Stimulated activated CD8-positive, alpha-beta memory T cell treated with anti-CD3 and anti-CD28 coated beads, Interleukin-2, amount 100 ng/mL, for 48 hours (primary cell): ENCODE measurements at places on chromosomes 11 and 22.

DNA sequence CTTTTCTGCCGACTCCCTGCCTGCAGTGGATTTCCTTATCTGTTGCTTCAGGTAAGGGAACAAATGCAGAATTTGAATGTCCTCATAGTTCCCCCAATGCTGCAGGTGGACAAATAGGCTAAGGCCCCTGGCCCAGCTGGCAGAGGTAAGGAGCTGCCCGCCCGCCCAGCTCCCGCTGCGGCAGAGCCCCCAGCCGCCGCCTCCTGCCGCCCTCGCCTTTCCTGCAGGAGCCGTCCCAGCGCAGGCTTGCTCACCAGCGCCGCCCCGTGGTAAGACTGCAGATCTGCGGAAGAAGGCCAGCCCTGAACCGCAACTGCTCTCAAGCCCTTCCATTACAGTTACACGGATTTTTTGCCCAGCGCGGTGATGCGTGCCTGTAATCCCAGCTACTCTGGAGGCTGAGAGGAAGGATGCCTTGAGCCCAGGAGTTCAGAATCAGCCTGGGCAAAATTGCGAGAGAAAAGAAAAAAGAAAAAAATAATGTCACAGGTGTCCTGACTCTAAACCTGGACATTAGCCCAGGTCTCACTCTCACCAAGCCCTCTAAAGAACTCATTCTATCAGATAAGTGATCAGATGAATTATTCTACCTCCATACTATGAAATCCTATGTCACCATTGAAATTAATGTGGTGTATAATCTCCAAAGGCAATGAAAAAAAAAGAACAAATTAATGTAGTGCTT lies 51.2 kb upstream of the EMID1 start:
- DNase-seq = peak; percentile 58

DNA sequence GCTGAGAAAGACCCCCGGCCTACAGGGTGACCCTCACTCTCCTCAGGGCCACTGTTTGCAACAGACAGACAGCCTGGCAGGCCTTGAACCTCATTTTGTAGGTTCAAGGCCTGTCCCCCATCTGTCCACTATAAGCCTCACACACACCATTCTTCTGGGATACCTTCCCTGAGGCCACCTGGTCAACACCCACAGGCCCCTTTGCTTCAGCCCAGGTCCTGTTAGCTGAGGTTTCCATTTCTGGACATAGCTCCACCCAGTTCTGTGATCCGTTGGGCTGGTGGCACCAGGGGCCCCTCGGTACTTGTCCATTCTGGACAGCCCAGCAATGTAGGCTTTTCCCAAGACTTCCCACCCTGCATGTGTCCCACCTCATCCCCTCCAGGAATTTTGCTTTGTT lies 3.1 kb downstream of the MIF start:
- DNase-seq = no peak

GRCh38 chr11:46252373-46252914 lies 25.0 kb upstream of the CREB3L1 start:
- DNase-seq = no peak

DNA sequence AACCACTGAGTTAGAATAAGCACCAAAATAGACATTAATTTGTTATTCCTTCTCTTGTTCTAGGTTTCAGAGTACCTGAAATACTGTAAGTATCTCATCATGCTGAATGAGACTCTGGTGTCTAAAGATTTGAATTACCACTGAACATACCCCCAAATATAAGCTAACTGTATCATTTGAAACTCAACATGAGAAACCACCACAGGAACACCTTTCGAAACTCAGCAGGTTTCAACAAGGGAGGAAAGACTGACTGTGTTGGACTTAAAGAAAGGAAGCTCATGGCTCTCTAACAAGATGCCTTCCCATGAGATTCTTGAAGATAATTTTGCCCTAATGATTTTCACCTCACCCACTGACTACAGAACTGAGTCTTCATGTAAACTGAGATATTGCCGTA lies 37.0 kb downstream of the PRCP start:
- no peak for DNase-seq

DNA sequence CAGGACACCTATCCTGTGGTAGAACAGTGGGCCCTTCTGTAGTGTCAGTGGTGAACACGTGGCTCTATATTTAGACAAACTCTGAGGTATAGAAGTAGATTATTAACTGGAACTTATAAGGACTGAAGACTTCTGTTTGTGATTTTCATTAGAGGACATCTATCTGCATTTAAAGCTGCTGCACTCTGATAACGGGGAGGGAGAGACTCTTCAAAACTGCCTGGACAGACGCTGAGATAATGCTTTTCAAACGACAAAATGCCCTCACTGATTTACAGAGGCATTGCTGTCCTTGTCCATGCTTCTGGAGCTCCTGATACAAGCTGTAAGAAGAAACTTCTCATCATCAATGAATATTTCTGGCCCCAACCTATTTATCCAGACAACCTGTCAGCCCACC lies 425.2 kb downstream of the OPCML start:
- no peak for DNase-seq

GRCh38 chr11:3139481-3140290 lies 25.4 kb downstream of the OSBPL5 start:
- no peak for DNase-seq

DNA sequence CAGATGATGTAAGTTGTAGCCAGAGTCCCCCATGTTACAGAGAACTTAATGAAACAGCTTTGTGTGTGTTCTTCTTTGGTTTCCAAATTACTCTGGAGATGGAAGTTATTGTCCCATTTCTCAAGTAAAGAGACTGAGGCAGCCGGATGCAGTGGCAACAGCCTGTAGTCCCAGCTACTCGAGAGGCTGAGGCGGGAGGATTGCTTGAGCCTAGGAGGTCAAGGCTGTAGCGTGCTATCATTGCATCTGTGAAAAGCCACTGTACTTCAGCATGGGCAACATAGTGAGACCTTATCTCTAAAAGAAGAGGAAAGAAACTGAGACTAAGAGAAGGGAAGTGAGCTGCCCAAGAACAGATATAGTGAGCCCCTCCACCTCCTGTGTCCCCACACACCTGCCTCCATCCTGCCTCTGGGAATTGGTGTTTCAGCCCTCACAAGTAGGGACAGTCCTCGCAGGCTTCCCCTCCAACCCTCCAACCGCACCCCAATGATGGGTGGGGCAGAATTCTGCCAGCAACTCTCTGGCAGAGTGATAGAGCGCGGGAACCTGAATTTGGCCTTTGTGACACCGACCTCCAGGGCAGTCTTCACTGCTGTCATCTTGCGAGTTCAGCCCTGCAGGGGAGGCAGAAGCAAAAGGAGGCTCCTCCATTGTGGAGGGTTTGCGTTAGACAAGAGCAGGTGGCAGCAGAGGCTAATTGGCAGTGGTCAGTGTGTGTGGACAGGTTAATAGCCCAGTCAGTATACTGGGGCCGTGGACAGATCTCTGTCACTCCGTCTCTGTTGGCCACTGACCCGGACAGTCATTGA lies 1.6 kb downstream of the PDXP start:
- no peak for DNase-seq

DNA sequence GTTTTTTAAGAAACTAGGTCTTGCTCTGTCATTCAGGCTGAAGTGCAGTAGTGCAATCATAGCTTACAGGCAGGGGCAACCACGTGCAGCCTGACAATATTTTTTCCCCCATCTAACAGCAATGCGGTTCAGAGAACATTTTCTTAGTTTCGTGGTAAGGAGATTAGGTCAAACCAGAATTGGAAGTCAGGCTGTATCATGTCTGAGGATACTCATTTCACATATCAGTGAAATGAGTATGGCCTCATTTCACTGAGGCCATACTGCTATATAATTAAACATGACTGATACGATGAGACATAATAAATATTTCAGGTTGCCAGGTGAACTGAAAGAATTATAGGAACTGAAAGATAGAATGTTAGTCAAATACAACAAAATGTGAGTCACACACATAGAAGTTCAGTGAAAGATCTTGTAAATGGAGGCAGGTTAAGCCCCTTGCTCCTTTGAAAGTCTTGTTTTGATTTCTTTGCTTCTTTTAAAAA lies 32.5 kb upstream of the IZUMO1R start:
- no peak for DNase-seq

- DNase-seq = no peak
Measured at GRCh38 chr11:34158661-34159060, 53.2 kb downstream of the NAT10 start.

GRCh38 chr22:19955241-19956128 lies 13.9 kb upstream of the TXNRD2 start:
- DNase-seq = no peak

DNA sequence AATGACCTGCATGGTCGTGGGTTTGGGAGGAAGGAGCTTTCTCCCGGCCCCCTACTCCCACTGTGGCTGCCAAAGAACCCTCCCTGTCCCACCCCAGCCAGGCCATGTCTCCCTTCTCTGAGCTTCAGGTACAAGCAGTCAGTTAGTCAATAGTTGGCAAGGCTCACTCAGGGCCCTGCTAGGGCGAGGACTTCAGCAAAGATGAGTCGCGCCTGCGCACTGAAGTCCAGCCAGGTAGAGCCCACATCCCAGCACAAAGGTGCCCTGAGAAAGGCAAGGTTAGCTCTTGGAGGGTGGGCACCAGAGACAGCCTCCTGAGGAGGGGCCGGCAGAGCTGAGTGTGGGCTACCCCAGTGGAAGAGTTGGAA lies 11.1 kb downstream of the C11orf86 start:
- no peak for DNase-seq

DNA sequence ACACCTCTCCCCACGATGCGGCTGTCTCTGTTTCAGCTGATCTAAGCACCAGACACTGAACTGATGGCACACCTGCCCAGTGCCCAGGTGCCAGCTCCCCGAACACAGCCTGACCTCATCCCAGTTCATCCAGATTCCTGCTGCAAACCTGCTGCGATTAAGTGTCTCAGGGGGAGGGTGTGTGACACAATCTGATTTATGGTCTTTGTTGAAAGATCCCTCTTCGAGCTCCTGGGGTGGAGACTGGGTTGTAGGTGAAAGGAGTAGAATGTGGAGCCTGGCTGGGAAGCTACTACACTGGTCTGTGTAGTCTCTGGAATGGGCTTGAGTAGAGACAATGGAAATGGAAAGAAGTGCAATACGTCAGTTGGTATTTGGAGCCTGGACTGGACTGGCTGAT lies 390.3 kb downstream of the SHANK2 start:
- no peak for DNase-seq

DNA sequence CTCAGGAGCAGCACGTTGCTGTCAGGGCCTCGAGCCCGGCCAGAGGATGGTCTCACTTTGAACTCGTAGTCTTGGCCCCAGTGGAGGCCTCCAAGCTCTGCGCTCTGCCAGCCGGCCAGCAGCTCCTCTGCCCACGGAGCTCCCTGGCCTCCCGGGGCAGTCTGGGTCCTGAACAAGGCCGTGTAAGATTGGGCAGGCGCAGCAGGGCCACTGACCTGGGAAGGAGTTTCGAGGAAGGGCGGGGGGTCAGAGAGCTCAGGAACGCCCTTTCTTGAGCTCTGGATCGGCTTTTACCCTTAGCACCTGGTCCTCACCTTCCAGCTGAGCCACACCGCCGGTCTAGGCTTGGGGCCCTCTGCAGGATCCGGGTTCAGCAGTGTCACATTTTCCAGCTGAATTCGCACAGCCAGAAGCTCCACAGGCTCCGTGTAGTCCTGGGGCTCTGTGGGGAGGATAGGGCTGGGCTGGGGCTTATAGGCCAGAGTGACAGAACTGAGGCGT lies 2.1 kb downstream of the ROBO4 start:
- no peak for DNase-seq

GRCh38 chr11:77196961-77197360 lies 68.9 kb downstream of the MYO7A start:
- DNase-seq = no peak

DNA sequence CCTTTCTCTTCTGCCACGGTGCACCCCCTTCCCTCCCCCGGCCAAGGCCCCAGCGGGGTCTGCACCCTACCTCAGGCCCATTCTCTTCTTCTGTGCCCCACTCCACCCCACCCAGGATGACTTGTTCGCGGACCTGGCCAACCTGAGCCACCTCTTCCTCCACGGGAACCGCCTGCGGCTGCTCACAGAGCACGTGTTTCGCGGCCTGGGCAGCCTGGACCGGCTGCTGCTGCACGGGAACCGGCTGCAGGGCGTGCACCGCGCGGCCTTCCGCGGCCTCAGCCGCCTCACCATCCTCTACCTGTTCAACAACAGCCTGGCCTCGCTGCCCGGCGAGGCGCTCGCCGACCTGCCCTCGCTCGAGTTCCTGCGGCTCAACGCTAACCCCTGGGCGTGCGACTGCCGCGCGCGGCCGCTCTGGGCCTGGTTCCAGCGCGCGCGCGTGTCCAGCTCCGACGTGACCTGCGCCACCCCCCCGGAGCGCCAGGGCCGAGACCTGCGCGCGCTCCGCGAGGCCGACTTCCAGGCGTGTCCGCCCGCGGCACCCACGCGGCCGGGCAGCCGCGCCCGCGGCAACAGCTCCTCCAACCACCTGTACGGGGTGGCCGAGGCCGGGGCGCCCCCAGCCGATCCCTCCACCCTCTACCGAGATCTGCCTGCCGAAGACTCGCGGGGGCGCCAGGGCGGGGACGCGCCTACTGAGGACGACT lies 15.9 kb downstream of the RTN4RL2 start:
- DNase-seq = peak; percentile 12

DNA sequence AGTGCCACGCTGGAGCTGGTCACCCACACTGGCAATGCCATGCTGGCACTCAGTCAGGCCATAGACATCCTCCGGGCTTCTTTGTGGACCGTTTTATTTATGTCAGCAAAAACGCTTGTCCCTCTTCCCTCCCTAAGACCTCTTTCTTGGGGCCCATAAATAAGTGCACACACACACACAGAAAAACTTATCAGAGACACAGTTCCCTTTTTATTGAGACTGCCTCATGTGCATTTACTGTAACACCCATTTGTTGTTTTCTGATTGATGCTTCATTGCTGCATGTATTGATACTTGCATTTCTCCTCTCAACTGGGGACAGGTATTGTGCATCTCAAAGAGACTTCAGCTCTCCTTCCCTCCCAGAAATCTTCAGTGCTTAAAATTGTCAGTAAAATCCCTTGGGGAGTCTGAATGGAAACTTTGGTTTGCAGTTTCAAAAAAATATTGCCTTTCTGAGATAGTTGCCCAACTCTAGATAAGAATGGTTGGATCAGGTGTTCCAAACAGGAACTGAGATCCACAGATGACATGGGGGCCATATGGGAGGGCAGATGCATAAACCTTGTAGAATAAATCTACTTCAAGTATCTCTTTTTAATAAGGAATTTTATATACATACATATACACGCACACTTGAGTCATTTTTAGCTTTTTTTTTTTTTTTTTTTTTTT lies 50.9 kb downstream of the PPP2R1B start:
- no peak for DNase-seq

DNA sequence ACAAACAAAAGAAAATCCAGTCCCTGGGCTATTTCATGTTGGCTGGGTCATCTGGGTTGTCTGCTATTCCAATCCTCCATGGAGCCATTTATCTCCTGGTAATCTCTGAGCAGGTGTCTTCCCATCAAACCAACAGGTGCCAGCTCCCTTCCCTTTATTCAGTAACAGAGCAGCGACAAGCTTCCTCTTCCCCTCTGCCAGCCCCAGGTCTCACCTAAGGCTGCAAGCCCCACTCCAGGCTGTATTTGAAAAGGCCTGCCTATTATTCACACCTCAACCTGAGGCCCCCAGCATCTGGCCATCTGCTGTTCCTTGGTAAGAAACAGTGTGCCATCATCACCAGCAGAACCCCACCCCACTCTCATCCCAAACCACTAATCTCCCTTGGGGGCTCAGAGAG lies 436.2 kb downstream of the BUD13 start:
- no peak for DNase-seq
